Lower leg skin (tissue), 4 donors: ENCODE measurements at places on chromosomes 4 and X.
A peak's percentile ranks its signal among the peaks of the same experiment; 100 is the strongest.

DNA sequence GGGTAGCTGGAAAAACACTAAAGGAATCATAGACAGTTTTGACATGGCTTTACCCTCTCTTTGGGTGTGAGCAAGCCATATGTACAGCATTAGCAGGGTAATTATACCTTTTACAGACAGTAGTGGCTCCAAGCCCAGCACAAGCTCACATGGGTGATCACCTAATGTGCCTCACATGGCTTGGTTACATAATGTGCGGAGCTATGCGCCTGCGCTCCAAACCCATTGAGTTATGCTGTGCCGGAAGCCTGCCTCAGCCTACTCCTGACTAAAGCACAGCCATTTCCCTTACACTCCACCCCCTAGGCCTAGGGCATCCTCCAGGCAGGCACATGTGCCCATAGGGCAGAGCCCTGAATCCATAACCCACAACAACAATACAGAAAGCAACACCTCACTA, 6.5 kb upstream of the TSPAN5 start:
- DNase-seq, result no peak

DNA sequence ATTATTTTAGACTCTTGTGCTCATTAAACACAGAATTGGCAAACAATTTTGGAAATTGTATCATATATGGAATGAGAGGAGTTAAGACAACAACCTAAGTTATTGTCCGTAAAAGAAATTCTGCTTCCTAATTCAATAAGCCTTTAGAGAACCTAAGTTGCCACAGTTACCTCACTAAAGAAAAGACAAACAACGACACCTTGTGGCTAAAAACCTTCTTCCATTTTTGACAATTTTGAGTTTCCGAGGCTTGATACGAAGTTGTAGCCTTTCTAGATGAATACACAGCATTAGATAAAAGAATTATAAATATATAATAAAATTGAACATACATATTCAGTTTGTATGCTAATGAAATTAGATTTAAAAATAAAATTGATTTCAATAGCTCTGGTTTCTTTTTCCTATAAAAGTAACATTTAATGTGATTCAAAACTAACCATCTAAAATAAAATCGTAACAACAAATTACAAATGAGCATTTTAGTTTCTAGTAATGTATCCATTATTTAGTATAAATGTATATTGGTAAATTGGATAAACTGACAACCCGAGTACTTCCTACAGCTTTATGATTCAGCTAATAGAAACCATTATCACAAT, 275.1 kb downstream of the GPM6A start:
- DNase-seq, result no peak

DNA sequence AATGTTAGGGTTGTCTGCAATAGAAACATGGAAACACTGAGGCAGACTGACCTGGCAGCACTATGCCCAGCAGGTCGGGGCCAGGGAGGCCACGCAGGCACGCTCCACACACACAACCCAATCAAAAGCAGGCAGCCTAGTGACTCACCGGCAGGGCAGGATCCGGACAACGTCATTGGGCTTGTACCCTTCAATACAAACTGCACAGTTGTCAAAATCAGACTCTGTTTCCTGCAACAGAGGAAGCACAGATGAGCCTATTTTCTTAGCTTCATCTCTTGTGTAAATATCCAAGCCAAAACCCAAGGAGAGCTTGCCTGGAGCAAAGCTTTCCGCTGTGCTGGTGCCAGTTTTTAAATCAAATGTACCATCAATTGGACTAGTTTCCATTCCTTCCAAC, 185.8 kb downstream of the RNF150 start:
- no peak for DNase-seq

- no peak for DNase-seq
Measured at GRCh38 chrX:153365670-153366069, 31.7 kb downstream of the ZNF275 start.

DNA sequence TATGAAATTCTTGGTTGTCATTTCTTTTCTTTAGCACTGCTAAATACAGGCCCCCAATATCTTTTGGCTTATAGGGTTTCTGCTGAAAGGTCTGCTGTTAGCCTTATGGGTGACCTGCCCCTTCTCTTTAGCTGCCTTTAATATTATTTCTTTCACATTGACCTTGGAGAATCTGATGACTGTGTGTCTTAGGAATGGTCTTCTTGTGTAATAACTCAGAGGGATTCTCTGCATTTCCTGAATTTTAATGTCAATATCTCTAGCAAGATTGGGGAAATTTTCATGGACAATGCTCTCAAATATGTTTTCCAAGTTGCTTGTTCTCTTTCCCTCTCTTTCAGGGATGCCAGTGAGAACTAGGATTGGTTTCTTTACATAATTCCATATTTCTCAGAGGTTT, 292.4 kb downstream of the SLC7A11 start:
- DNase-seq, result no peak

- no peak for DNase-seq
Measured at GRCh38 chr4:122762520-122762919, 30.0 kb downstream of the BBS12 start.

DNA sequence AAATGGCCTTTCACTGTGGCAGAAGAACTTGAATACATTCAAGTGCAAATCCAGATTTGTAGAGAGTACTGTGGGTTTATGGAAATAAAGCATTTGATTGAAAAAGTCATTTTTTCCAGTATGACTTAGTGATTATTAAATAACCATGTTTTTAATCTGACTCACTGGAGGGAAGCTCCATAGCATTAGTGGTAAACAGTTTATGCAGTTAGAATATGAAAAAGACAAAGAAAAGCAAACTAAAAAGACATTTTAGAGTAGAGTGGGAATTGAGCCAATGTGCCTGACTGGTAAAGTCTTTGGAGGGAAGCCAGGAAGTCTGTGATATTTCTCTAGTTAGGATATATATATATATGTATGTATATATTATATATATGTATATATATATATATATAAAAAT, 53.4 kb downstream of the FAT4 start:
- DNase-seq, result no peak

- DNase-seq, result peak; percentile 30
Measured at GRCh38 chr4:86033171-86033570, 326.7 kb downstream of the MAPK10 start.

DNA sequence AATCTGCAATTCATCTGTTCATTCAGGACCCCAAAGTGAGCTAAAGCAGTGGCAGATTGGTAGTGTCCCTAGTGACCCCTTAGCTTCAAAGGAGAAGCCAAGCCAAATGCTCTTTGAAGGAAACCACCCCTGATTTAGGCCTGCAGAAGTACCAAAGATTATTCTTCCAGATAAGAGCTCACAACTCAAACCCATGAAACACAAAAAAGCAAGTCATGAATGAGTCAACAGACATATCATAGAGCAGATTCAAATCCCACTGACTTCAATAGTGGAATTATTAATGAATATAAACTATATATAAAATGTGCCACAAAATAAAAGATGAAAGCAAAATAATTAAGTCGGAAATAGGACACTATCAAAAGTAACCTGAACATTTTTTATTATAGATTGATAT, 197.6 kb downstream of the SCFD2 start:
- no peak for DNase-seq

DNA sequence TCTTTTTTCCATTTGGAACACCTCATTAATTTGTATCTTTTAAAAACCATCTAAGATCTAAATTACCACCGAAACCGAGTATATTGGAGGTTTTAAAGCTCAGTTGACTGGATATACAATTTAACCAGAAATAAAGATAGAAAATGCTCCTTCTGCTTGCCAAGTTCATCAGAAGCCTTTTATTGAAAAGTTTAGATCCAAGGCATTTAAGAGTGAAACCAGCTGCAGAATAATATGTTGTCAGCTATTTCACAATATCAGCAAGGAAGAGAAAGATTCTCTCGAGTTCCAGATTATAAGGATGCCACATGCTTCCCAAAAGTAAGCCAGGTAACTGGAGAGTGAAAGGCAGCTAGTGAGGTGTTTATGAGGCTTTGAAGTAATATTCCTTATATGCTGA, 217.4 kb downstream of the DCTD start:
- no peak for DNase-seq

DNA sequence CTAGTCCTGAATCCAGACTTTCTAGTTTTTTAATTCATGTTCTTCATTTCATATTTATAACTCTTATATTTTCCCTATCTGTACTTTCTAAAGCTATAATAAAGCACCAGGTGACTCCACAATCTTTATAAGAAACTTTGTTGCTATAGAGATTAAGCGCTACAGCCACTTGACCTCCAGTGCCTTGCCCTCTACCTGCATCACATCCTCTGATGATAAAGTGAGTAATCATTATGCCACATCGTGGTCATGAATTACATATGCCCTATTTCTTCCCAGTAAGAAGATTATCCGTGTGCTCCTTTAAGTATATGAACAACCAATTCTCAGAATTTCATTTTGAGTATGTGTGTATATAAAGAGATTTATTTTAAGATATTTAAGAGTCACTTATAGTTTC, 6.8 kb upstream of the DYNLT3 start:
- DNase-seq, result no peak

DNA sequence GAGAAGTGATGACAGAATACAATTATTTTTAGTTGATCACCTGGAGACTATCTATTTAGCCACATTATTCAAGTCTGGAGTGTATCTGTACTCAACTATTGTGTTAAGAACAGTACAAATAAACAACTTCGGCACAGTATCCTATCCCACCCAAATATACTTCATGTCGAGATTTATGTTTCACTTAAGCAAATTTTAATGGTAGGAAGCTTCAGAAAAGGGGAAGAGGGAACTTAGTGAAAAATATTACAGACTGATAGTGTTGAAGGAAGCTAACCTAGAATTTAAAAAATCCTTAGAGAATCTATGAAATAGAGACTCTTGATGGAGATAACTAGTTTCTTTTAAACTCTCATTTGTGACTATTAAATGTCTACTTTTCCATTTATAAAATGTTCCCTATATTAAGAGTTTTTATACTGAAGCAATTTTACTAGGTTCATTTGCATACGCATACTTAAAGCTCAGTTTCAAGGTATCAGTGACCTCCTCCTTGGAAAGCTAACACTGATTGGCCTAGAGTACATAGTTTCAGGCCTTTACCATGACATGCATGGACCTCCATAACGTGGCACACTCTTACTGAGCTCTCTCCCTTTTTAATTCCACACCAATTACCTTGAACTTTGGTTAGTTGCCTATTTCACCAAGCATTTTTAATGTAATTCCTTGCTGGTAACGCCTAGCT, 197.7 kb downstream of the CAMK2D start:
- DNase-seq, result no peak

GRCh38 chr4:152309418-152309817, 226.5 kb downstream of the FBXW7 start:
- DNase-seq, result no peak

DNA sequence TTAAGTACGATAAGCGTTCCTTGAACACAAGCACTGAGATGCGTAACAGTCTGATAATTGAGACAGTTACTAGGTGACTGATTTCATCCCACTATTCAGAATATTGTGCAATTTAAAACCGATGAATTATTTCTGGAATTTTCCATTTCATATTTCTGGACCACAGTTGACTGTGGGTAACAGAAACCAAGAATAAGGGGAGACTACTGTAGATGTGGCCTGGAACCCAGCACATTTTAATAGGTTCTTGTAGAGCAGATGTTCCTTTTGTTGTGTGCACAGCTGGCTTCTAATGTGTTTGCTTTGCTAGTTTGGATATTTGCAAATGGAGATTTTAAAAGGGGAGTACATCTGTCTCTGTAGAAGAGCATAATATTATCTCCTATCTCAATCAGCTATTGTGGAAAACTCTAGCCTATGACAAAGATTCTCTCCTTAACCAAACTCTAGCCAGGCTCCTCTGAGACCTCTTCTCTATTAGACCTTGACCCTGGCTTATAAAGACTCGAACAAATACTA, 16.4 kb downstream of the NAAA start:
- no peak for DNase-seq

GRCh38 chr4:96912716-96913115, 1072.8 kb downstream of the PDHA2 start:
- no peak for DNase-seq

DNA sequence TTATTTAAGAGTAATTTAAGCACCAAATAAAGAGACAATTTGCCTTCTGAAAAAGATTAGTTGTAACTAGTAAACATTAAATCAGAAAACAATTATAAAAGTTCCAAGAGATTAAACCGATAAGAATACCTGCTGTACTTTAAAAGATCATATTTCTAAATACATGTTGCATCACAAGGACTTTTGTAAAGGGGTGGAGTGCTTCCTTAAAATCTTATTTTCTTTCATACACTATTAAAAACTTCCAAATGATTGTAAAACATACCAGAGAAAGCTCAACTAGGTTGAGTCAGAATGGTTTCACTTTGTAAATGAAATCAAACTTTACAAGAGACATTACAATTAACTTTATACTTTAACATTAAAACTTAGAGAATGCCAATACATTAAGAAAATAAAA, 41.8 kb downstream of the ACSL4 start:
- DNase-seq, result no peak

DNA sequence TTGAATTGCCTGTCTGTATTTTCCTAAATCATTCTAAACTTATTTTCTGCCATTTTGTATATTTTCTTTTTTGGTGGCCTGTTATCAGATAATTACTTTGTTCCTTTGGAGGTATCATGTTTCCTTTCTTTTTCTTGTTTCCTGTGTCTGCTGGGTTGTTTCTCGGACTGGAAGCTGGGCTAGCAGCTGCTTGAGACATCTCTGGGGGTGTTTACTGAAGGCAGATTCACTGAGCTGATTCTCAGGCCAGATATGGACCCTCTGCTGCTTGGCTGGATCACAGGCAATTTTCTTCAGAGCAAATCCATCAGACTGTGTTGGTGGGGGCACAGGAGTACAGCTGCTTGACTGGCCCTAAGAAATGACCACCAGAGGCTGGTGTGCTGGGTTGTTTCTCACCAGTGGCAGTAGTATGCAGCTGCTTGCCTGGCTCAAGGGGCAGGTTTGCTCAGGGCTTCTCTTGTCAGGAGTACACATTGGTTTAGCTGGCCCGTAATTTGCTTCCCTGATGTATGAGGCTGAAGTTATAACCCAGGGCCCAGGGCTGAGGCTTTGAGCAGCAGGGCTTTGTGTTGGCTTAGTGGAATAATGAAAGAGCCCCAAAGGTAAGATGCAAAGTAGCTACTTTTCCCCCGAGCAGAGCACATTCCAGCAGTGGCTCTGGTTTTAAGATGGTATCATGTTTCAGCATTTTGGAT, 680.6 kb downstream of the TECRL start:
- DNase-seq, result peak; percentile 56

DNA sequence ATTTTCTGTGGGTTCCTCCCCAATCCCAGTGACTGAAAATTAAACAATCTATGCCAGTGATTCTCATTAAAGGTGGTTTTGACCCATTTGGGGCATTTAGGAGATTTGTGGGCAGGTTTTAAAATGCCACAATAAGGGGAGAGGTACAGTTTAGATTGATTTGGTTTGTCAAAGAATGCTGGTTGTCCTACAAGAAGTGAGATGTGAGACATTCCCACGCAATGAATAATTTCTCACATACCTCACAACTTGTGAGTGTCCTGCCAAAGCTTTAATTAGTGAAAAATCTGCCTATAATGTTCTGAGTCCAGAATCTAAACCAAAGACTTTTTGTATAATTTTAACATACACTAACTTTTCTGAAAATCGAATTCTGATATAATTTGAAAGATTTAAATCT, 199.4 kb downstream of the MAPK10 start:
- DNase-seq, result no peak

- no peak for DNase-seq
Measured at GRCh38 chr4:176187624-176188023, 7.8 kb downstream of the SPATA4 start.
